Stimulated activated CD8-positive, alpha-beta memory T cell treated with anti-CD3 and anti-CD28 coated beads, Interleukin-4, amount 100 ng/mL, for 4 hours (primary cell): ENCODE measurements at places on chromosomes 1 and 21.

DNA sequence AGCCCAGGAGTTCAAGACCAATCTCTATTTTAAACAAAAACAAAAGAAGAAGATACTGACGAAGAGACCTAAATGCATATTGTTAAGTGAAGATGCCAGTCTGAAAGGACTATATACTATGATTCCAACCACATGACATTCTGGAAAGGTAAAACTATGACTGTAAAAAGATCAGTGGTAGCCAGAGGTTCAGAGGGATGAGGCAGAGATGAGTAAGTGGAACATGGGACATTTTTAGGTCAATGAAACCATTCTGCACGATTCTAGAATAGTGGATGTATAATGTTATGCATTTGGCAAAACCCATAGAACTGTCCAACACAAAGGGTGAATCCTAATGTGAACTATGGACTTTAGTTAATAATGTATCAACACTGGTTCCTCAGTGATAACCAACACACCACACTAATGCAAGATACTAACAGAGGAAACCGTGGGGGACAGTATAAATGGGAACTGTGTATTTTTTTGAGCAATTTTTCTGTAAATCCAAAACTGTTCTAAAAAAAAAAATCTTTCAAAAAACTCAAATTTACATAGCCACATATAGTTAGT is 8.2 kb downstream of the RC3H1 start:
- DNase-seq, result no peak

DNA sequence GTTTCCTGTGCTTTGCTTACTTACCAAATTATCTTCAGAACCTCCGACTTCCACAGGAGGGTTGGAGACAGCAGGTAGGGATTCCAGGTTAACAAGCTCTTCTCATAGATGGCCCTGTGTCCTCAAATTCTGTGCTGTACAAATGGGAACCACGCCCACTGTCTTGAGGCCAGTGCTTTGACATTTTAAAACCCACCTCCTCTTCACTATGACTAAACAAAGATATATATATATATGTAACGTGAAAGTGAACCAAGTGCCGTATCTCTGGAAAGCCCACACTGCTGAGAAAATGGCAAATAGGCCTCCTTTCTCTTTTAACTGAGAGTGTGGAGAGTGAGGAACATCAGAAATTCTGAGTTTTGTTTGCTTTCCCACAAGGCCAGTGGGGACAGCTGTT is 99.6 kb downstream of the ZBTB18 start:
- DNase-seq, result no peak

- DNase-seq, result no peak
Measured at GRCh38 chr21:31403596-31404333, 59.7 kb upstream of the TIAM1 start.

DNA sequence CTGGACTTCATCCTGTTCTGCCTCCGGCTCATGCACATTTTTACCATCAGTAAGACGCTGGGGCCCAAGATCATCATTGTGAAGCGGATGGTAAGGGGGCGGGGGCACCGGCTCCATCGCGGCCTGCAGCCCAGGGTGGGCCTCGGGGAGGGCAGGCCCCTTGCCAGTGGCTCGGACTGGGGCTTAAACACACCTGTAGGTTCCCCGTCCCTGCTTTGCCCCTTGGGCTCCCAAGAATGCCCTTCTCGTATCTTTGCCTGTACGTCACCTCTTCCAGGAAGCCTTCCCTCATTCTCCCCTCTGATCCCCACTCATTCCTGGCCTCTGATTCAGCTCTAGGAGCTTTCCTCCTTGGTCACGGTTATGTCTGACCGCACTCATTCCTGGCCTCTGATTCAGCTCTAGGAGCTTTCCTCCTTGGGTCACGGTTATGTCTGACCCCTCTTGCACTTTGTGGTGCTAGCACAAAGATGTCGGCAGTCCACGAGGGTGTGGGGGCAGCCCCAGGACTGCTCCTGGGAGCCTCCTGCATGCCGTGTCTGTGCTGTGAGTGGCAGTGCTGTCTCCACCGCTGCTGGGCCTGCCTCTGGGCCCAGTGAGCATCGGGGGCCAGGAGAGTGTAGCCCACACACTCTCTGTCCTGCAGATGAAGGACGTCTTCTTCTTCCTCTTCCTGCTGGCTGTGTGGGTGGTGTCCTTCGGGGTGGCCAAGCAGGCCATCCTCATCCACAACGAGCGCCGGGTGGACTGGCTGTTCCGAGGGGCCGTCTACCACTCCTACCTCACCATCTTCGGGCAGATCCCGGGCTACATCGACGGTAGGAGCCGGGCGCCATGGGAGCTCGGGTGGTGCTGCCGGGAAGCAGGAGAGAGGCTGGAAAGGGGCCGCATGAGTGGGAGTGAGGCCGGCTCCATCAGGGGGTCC is 49.1 kb upstream of the LRRC3 start:
- DNase-seq, result no peak

DNA sequence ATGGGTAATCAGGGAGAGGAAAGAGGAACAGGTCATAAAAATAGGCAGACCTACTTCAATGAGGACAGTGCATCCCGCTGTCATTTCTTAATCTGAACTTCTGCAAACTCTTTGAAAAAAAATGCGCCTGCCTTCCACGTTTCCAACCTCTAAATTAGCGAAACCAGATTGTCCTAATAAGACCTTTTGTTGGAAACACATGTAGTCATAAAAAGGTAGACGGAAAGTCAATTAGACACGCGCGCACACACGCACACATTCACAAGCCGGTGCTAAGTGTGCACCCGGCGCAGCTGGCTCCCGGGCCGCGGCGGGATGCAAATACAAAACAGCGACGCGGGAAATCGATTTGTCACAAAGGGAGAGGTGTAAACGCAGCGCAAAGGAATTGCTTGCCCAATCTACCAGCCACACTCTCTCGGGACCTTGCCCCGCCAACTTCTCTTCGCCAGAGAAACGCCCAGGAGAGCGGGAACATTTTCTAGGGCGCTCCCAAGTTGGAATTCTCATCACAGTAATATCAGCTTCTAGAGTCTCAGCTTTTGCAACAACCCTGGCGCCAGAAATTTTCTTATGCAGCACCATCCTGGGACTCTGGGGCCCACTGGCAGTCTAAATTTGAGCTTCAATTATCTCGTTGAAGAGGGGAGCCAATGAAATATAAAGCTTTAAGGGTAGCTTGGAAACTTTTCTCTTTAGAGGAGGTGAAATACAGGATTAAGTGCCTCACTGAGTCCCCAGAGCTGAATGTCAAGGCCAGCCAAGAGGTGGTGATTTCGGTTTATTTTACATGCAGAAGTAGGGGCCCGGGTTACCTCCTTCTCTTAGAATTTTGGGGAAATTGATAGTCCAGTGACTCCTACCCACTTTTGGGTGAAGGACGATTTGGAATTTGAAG is 4.5 kb downstream of the PRRX1 start:
- no peak for DNase-seq

DNA sequence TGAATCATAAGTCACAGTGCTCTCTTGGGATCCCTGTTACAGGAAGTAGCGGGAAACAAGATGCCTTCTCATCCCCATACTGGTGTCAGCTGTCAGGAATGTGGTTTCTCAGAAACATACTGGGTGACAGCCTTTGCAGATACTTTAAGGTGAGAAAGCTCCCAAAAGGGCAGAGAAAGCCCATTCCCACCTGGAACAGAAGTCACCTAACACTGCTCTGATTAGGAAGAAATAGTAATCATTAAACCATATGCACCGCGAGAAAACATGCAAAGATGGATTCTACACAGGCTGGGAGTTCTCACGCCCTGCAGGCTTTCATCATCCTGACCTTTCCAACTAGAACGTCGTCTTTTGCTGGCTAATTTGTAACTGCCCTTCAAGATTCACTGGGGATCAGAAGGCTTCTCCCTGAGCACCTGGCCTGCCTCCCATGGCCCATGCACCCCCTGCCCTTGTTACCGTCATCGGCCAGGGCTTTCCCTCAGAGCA is 46.2 kb upstream of the SLC44A3 start:
- no peak for DNase-seq
